ENCODE measurements at places on chromosomes 11 and 22.

GRCh38 chr11:12801976-12802375 is 127.8 kb downstream of the TEAD1 start:
- no peak for DNase-seq

DNA sequence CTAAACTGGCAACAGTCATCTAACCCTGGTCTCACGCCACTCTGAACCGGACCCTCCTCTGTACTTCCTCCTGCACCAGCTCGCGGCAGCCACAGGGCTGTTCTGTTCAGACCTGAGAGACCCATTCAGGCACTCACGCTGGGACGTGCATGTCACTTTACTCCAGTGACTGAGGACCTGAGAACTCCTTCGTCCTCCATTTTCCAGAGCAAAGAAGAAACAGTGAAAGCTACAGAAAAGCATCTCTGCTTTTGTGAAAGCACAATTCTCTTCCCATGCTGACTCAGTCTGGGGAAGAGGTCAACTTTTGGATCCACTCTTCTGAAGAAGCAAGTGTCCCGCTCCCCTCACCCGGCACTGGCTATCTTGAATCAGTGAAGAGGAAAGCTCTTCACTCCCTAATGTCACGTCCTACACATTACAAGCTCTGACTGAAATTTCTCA is 24.5 kb downstream of the PISD start:
- DNase-seq: no peak

- no peak for DNase-seq
Observed at GRCh38 chr11:30304620-30305019, 18.3 kb upstream of the ARL14EP start.

DNA sequence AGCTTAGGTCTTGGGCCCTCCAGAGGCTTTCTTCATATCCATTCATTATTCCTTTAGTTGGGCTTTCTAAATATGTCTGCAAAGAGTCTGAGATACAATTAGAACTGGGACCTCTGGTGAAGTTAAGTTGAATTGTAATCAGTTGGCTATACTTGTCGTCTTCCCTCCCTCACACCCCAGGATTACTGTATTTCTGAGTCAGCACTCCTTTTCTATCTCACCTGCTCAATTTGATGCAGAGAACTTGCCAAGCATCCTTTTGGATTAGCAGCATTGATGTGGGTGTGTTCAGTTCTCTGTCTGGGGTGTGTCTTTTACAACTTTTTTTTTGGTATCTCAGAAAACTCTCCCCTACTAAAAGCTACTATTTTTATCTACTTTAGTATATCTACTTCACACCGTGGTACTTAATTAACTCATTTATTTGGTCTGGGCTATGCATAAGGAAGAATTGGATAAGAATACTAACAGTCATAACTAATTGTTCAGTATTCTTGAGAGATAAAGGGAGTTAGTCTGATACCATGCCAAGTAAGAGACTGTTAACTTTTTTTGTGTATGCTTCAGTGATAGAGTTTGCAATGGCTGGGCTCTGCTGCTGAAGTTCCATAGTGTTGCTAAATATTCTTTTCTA is 15.1 kb downstream of the CTNND1 start:
- no peak for DNase-seq

- no peak for DNase-seq
Observed at GRCh38 chr11:76763573-76764346, 19.4 kb upstream of the TSKU start.

- DNase-seq: no peak
Observed at GRCh38 chr11:215581-216037, 8.1 kb downstream of the RIC8A start.

DNA sequence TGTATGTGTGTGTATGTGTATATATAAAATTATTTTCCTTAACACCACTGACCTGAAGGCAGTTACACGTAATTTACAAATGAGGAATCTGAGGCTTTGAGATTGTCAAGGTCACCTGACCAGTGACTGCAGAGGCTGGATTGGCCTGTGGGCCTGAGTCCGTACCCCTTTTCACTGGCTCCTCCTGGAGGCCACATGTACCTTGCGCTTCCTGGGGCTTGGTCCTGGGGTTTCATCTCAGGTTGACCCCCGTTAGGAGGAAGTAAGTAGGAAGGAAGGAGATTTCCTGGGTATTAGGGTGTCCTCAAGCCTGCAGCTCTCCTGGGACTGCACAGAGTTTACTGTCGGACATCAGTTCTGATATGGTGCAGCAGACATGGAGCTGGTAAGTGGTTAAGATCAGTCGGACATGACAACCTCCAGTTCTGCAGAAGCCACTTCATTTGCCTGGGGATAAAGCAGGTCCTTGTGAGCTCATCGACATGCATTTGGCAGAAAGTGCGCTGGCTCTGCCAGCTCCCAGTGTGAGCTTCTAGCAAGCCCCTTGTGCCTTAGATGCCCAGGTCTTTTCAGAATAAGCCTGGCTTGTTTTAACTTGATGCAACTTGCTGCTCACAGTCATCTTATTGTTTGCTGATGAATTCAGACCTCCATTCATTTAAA is 36.6 kb downstream of the ST3GAL4 start:
- no peak for DNase-seq

- DNase-seq: no peak
Observed at GRCh38 chr22:47929646-47930185, 1167.3 kb downstream of the TBC1D22A start.

DNA sequence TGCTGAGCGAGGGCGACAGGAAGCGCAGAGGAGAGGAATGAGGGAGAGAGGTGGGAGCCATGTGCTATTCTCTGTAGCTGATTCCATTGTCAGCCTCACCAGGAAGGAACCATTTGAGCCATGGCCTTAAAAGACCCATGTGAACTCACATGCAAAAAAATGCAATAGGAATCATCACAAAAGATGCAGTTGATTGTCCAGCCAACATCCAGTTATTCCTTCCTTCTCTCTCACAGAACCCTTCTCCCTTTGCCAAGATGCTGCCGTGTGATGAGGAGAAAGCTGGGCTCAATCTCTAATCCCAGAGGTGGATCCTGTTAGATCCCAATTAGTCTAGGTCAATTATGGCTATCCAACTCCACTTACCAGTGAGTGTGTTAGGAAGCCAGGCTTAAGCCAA is 58.2 kb upstream of the RRAS2 start:
- DNase-seq: no peak

- DNase-seq: no peak
Observed at GRCh38 chr22:48154943-48155240, 1392.4 kb downstream of the TBC1D22A start.

GRCh38 chr11:109957000-109957399 is 136.2 kb upstream of the ZC3H12C start:
- no peak for DNase-seq

DNA sequence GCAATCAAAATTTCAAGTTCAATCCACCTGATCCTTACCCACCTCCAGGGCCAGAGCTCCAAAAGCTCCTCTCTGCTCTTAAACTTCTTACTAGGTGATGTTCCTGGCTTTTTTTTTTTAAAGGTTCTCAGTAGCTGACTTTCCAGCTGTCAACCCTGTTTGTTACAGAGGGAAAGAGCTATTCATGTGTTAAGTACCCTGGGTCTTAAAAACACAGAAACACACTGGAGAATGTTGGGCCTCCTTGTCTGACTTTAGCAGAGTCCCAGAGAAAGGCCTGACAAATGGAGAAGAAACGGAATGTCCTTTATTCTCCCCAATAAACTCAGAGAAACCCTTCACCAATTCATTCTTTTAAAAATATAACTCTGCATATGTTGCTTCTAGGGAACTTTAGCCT is 3.2 kb downstream of the LRRC4C start:
- DNase-seq: no peak

DNA sequence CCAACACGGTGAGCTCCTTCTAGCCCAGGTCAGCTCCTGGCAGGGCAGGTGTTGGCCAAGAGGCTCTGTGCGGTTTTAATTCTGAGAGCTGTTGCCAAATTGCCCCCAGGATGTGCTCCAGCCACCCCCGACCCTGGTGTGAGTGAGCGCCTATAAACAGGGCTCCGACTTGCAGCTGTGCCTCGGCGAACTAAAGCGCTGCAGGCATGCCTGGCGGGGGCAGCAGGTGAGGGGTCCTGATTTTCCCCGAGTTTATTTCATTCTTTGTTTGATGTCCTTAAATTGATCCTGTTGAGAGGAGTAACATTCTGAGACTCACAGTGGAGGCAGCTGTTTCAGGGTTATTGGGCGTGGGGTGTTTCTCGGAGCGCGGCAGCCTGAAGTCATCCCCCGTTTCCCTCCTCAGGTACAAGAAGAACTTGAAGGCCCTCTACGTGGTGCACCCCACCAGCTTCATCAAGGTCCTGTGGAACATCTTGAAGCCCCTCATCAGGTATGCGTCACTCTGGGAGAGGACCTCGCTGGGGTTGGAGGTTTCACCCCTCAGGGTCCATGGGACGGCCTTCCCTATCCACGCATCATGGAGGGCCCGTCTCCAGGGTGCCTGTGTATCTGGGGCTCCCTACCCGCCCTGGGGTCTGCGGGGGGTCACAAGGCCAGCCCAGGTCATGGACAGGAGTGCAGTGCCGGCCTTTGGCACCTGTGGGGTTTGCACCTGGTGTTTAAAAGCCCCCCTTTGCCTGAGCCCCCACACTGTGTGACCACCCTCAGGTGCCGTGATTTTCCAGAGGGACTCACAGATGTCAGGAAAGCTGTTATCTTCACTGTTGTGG is 62.1 kb downstream of the ARHGAP8 start:
- DNase-seq: no peak

DNA sequence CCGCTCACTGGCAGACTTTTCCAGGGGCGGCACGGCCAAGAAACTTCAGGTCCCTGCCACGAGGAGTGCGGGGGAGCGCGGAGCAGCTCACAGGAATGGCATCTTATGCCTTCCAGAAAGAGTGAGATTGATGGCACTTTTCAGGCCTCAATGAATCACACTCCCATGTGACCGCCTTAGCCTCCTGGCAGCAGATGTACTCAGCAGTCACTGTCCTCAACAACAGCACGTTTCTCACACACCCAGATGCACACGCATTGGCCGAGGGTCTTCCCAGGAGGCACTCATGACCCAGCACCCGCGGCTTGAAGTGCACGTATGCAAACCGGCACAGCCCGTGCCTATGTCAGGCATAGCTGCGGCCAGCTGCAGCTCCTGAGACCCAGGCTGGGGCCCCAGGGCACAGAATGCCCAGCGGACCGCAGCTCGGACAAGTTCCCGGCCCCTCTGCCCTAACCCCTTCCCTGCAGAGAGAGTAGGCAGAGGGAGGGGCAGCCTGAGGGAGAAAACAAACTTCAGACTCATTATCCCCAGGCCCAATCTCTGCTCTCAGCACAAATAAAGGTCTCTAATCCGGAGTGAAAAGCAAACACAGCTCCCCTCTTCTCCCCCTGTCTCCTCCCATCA is 48.3 kb downstream of the RPUSD4 start:
- no peak for DNase-seq

GRCh38 chr11:19557720-19558140 is 154.9 kb upstream of the NAV2 start:
- DNase-seq: no peak

DNA sequence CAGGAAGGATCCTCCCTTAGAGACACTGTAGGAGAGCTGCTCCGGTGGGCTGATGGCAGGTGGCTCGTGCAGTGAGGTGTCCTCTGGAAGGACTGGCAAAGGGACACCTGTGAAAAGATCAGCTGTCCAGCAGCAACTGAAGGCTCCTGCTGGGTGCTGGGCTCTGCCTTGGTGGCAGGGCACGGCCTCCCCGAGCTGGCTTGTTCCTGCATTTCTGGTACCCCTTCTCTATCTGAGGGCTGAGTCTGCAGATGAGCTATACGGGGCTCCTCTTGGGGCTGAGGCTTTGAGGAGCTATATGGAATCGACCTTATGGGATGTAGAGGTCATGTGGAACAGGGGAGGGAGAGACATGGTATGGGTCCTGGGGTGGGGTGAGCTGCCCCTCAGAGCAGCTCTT is 875.8 kb downstream of the BRD1 start:
- DNase-seq: no peak

DNA sequence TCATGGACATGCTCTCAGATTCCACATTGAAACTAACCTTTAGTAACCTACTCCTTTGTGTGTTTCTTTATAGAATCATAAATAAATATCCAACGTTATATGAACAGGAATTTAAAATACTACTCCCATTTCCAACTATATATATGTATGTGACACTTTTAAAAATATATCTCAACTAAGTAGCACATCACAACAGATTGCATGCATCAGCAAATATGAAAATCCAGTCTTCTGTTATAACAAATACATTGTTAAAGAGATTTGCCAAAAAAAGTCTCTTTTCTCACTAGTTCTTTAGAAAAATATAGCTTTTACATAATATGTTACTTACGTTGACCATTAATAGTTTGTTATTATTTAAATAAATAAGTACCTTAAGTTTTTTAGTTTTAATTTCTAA is 1608.6 kb upstream of the RAG2 start:
- DNase-seq: no peak

DNA sequence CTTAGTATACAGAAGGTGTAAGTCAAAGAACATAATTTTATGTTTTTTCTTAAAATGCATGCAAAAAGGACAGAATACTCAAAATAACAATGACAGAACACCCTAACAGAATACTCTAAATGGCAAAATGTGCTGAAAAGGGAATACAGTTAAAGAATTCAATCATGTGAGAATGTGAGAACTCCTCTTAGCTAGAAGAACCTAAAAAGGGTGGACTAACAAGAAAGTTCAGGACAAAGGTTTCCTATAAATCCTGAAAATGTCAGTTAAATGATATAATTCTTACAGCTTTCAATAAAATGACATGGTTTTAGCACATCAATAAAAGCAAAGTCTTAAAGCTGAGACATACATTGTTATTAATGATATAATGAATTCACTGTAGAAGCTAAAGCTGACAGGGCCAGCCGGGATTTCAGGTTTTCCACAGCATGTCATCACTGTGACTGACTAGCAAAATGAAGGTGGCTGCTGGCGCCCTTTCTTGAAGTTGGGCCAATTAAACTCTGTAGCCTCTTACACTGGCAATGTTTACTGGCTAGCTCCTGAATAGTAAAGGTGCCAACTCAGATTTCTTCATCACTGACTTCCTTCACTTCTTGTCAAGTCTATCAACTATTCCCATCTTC is 244.4 kb downstream of the TTC28 start:
- DNase-seq: no peak

DNA sequence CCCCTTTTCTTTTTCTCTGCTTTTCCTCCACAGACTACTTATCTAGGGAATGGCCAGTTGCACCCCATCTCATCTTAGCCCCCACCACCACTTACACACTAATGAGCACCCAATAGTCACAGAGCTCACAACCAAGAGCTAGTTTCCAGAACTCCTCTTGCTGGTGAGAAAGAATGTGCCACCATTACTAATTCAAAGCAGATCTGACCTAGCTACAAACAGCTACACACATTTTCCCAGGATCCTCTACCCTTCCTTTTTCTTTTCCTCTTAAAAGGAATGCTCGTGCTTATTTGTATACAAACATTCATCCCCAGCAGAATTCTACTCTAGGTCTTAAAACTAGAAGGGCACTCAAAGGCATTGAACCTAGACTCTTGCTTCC is 136.8 kb downstream of the CD44 start:
- DNase-seq: no peak

GRCh38 chr11:40219401-40219800 is 1240.1 kb downstream of the LRRC4C start:
- DNase-seq: no peak

- no peak for DNase-seq
Observed at GRCh38 chr11:27274854-27275395, 88.1 kb downstream of the CCDC34 start.

- no peak for DNase-seq
Observed at GRCh38 chr22:49303781-49304461, 523.8 kb downstream of the BRD1 start.

GRCh38 chr11:103798026-103798425 is 238.4 kb upstream of the DDI1 start:
- no peak for DNase-seq

- no peak for DNase-seq
Observed at GRCh38 chr11:117606790-117607189, 190.2 kb downstream of the DSCAML1 start.

Measured in esophagus squamous epithelium (tissue), 5 donors.